ENCODE measurements at places on chromosomes 5 and 9.

- no peak for DNase-seq
Observed at GRCh38 chr5:75169516-75169915, 67.2 kb downstream of the ANKRD31 start.

DNA sequence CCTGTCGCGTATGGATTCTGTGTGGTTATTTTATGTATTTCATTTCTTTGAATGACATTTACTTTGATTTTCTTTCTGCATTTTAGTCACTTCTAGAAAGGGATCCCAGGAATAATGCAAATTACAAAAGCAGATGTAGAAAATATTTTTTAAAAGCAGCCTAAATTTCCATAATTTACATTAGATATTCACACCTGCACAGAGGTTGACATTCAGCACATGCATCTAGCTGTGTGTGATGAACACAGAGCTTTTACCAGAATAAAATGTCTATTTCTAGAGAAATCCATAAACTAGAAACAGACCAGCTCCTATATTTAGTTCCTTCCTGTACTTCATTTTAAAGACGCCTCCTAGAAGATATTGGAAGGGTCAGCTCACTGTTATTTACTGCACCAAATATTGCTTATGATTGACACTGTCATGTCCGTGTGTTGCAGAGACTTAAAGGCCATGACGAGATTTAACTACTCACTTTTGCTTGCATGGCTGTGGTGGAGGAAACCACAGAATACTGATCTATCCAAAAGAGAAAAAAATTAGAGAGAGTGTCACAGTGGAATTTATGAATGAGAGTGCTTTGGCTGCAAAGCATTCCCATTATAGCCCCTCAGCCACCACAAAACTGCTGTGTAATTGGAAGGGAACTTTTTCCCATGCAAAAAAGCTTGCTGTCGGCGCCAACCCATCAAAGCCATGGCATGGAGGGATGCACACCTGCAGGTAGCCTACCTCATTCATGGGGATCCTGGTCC lies 58.1 kb downstream of the EBF1 start:
- DNase-seq, result no peak

GRCh38 chr9:121651295-121652020 lies at the start of gene DAB2IP:
DAB2IP (plus strand) TSS chr9:121651634; CDS start chr9:121651776, 142 bp downstream.
- no peak for DNase-seq

DNA sequence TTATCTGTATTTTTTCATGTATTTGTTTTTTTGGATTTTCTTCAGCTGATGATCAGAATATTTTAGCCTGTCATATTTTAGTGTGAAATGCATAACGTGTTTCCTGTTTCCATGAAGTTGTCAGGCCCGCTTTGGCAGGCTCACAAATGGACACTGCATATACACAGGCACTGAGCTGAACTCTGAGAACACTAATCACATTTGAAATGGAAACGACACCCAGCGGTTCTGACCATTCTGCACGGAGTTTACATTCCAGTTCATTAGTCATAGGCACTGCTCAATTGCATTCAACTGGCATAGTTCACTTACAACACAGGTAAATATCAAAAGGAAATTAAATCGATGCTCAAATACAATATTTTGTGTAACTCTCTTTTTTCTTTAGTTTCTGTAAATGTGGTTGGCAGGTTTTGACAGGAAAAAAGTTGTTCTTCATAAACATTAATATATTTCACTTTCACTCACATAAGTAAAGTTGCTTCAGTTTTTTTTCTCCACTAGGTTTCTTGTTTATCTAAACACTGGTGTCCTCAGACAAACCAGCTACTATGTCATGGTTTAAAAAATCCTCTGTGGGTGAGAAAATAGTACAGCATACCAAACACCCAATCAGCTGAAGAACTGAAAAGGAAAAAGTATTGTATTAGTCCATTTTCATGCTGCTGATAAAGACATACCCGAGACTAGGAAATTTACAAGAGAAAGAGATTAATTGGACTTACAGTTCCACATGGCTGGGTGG lies 559.0 kb upstream of the DAP start:
- no peak for DNase-seq

- DNase-seq, result no peak
Observed at GRCh38 chr9:125690679-125691078, 16.3 kb downstream of the MAPKAP1 start.

GRCh38 chr5:94707359-94707758 lies 88.9 kb downstream of the SLF1 start:
- no peak for DNase-seq

- no peak for DNase-seq
Observed at GRCh38 chr9:77582525-77582924, 65.6 kb downstream of the GNA14 start.

Measured in CMK (cell line).